ENCODE measurements at places on chromosomes 1 and 21. TPM values are rescaled to one million over a fixed set of nuclear protein-coding genes. Genes with fewer than 3 reads are reported as not detected.
A peak's percentile ranks its signal among the peaks of the same experiment; 100 is the strongest.

GRCh38 chr1:214823311-214824117 lies 220.5 kb downstream of the CENPF start:
- DNase-seq, result no peak

DNA sequence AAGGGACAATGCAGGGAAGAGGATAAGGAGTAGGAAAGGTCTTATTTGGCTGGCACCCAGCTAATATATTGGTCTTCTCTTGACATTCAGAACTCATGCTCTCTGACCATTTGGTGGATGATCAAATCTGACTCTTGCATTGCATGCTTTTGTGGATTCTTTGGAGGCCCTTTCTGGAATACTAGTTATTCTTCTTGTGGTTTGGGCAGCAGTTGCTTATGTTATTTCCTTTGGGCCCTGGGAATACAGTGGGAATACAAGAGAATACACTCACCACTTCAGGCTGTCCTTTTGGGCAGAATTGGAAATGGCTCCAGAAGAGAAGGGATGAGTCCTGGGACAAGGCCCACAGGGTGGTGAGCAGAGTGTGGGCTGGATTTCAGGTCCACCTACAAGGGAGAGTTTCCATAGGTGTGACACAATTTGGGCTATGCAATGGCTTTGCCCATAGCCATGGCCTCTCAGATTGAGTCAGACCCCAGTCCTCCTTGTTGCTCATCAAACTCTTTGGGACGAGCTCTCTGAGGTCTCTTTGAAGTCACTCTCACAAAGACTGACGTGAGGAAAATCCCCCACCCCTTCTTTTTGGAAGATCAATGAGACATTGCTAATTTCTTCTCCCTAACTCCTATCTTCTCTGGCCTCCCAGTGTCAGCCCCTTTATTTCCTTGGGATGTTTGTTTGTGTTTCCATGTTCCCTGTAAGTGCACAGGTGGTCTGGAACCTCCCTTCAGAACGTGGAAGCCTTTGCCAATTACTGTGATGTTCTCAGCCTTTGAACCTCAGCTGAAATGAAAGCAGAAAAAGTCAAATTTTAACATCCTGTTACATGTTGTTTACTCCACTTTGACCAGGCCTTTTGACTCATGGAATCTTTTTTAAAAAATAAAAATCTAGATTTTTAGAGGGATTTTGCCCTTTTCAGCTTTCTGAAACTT lies 19.4 kb downstream of the HSD11B1 start:
- DNase-seq, result no peak

DNA sequence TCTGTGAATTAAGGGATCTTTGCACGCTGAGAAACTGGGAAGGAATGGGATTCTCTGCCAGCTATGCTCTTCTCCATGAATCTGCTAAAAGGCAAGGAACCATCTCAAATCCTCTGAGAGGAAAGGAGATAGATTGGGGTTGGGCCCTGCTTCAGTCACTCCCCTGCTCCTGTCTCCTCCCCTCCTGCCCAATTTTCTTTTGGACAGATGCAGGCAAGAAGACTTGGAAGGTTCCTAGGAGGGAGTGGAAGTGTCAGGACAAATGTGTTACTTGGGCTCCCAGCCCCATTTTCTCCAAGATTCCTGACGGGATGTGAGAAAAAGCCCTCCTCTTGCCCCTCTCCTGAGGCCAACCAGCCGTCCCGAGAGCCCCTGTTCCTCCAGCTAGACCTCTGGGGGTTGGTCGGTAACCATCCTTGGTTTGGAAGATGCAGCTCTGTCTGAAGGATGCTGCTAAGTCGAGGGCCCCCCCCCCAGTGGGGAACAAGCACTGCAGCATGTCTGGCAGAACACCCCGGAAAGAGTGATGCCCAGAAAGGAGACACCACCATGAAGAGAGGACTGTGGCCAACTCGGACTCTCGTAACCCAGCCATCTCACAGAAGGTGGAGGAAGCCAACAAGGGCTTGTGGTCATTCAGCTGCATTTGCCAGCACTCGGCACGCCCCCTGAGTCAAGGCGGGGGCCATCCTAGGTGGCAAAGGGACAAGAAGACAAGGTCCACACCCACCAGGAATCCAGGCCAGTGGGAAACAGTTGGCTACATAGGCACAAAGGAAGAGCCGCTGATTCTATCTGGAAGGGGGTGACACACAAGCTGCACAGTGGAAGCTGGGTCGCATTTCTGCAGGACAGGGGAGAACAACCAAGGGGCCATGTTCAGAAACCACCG lies 43.7 kb downstream of the CDK18 start:
- no peak for DNase-seq

GRCh38 chr1:167208624-167208976 lies 12.1 kb upstream of the POU2F1 start:
- no peak for DNase-seq

DNA sequence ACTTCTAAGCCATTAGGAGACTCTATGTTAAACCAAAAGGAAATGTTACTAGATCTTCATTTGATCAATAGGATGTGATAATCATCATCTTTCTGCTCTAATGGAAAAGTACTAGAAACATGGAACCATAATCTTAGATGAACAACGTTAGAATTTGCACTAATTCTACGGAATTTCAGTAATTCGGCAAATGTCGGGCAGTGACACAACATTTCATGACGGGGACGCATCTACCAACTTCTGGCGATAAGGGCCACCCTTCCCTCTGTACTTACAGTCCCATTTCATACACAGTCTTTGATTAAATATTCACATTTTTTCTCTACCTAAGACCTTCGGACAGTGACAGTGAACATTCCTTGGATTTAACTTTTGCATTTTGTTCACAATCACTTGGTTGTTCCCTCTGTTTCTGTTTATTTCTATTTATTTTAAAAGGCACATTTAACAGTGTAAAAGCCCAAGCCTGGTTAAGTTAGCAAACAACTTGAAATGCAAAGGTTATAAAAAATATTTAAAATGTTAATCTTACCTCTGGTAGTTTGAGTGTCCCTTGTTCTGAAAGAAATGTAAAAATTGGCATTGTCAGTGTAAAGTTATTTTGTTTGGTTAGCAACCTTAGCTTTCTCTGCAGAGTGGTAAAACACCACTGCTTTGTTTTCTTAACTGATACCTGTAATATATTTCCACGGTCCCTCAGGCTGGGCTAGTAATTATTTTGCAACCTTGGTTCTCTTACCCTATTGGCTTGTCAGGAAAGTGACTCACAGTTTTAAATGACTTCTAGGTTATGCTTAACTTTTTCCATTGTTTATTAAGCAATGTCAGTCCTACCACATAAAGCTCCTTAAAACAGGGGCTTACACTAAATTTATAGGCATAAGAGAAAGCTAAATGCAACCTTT lies 276.9 kb downstream of the VAV3 start:
- peak; percentile 38 for DNase-seq

DNA sequence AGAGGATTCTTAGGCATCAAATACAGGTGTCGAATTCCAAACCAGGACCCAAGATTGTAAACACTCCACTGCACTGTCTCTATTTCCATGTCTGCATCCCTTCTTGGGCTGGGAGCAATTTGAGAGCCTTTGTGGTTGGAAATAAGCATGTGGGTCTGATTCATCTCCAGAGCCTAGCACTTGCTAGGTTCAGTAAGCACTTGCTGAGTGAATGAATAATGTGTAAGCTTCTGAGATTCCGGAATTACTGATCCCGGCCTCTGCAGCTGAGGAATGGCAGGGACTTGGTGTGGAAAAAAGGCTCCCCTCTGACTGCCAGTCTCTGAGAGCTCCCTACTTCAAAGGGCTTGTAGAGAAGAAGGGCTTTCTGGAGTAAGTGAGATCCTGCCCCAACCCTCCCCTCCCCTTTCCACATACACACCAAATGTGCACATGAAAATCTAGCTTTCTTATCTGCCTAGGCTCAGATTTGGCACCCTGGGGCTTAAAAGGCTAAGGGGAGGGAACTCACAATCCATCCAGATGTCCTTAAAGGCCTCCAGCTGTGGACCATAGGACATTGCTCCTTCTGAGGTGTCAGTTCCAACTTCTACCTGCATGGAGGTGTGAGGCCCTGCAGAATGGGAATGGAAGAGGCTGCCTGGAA lies 39.6 kb upstream of the TRABD2B start:
- DNase-seq, result no peak

GRCh38 chr1:54280651-54281050 lies 80.7 kb downstream of the MRPL37 start:
- no peak for DNase-seq

DNA sequence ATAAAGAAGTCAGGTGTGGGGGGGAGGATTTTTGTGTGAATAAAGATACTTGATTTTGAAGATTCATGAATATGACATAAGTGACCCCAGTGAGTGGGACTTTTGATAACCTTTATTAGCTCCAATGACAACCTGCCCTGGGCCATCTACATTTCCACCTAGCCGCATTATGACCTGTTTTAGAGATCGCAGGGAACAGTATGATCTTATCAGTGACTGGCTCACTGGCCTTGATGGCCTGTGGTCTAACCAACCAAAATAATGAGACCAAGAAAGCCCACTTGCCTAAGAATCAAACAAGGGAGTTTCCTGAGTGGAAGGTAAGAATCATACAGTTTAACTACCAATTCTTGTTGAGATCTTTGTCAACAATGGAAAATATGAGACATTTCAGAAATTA lies 1.8 kb downstream of the ELAPOR1 start:
- DNase-seq, result no peak

DNA sequence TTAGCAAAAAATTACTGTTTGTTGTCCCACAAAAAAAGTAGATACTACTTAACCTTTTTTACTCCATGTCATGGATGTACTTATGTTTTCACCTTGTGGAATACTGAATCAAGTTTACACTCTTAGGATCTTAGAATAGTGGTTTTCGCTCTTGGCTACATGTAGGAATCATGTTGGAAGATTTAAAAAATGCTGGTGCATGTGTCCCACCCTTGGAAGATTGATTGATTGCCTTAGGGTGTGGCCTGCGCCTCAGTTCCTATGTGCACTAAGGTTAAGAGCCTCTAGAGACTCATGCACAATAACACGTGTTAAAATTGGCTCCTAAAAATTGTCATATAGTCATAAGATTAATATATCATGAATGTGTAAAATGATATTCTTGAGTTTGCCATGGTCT lies 25.0 kb downstream of the HS2ST1 start:
- DNase-seq, result no peak

GRCh38 chr1:216532251-216532798 lies 109.1 kb upstream of the USH2A start:
- no peak for DNase-seq

DNA sequence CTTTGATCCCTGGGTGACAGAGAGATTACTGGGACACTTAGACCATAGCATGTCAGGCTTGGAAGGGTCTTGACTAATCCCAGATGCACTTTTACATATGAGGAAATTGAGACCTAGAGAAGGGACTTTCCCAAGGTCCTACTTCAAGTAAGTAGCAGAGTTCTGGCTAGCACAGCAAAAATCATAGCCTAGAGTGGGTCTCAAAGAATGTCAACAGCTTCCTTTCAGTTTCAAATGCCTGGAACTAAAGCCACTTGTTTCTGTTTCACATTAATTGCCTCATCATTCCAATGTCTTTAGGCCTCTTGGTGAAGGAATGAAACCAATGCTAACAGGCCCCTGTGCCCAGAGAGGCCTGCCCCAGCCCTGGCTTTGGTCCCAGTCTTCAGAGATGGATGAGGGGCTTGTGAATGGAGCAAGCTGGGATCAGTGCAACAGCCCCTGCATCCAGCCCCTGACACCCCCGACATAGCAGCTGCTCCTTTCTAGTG lies 26.6 kb downstream of the ATF3 start:
- DNase-seq, result no peak

GRCh38 chr1:226682871-226683814 lies 55.9 kb downstream of the ITPKB start:
- DNase-seq, result no peak

GRCh38 chr21:34878940-34879339 lies 170.2 kb downstream of the RUNX1 start:
- no peak for DNase-seq

DNA sequence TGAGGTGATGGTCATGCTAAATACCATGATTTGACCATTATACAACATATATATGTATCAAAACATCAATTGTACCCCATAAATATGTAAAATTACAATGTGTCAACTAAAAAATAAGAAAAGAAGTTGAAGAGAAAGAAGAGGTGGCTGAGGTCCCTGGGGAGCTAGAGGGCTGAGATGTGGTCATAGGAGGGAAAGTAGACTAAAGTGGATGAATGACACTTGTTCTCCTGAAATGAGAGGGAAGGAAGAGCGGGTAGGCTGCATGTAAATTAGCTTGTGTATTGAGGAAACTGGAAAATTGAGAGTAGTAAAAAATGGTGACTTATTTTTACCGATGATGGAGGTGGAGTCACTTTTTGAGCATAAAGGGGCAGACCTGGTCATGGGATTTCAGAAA lies 117.0 kb downstream of the ST6GALNAC3 start:
- DNase-seq, result no peak

- no peak for DNase-seq
Observed at GRCh38 chr1:237736372-237737029, 154.2 kb downstream of the ZP4 start.

- no peak for DNase-seq
Observed at GRCh38 chr1:116246174-116246573, 126.9 kb upstream of the ATP1A1 start.

GRCh38 chr1:46131712-46132528 lies 509 bp downstream of the PIK3R3 start:
- peak; percentile 41 for DNase-seq

DNA sequence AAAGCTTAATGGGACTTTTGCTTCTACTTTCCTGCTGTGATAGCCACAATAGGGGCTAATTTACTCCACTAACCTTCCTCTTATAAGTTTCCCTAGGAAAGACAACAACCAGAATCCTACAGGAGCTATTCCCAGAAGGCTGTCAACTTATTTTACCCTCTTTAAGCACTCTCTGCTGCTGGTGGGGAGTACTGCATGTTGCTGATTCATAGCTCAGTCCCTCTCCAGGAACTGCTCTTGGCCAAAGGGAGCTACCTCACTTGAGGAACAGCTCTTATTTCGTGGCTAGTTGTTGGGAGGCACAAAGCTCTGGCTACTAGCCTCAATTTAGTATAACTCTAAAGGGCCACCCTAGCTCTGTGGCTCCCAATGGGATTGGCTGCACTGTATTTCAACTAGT lies 37.2 kb downstream of the ADSS2 start:
- DNase-seq, result no peak

DNA sequence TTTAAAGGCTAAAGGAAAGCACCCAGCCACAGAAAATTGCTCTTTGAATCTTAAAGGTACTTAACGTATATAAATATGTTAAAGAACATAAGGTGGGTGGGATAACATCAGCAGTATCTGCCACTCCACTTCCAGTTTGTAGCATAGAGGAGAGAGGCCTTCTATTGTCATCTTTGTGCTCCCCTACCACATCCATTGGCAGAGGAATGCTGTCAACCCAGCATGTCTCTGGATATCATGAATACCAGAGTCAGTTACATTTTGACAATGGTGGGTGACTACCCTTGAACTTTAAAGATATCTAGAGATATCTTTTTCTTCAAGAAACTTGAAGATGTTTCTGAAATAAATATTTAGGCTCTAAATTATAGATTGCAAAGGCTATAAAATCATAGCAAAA lies 283.2 kb upstream of the LRRC7 start:
- no peak for DNase-seq

AK5 gene
- 0.36 TPM for total RNA-seq

CCDC17 gene
- 5.6 TPM for total RNA-seq

UBXN10 gene
- total RNA-seq, result 4.2 TPM

ZNF593OS gene
- total RNA-seq, result not detected

ANKRD34A gene
- total RNA-seq, result 0.27 TPM

TRIM58 gene
- 3.9 TPM for total RNA-seq

CFHR3 gene
- not detected for total RNA-seq

DNMT3L gene
- not detected for total RNA-seq

PLA2G2F gene
- 0.11 TPM for total RNA-seq

HUNK gene
- 9.0 TPM for total RNA-seq

All from left colon (tissue), 2 donors.